ENCODE measurements at places on chromosomes 5 and 9.

GRCh38 chr5:32753765-32754164 is 42.6 kb downstream of the NPR3 start:
- DNase-seq, result no peak

- DNase-seq, result no peak
Observed at GRCh38 chr5:166767858-166768257, 1523.6 kb upstream of the WWC1 start.

DNA sequence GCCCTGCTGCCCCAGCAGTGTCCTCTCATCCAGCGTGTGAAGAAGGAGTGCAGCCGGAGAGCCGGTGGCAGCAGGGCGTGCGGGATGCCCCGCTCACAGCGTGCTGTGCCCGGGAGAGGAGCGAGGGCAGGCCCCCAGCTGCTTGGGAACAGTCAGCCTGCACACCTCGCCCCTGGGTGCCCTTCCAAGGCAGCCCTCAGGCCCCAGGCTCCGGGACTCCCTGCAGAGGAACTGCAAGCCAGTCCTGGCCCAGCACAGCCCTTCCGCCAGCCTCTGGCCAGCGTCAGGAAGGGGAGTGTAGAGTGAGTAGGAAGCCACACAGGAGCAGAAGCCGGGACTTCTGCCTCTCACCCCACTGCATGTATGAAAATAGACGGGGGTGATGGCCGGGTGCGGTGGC is 43.5 kb downstream of the ADAMTS2 start:
- DNase-seq, result no peak

- no peak for DNase-seq
Observed at GRCh38 chr5:8340261-8340660, 471.3 kb downstream of the MTRR start.

- peak; percentile 43 for DNase-seq
Observed at GRCh38 chr5:138212828-138213160, 329 bp downstream of the CDC23 start.

DNA sequence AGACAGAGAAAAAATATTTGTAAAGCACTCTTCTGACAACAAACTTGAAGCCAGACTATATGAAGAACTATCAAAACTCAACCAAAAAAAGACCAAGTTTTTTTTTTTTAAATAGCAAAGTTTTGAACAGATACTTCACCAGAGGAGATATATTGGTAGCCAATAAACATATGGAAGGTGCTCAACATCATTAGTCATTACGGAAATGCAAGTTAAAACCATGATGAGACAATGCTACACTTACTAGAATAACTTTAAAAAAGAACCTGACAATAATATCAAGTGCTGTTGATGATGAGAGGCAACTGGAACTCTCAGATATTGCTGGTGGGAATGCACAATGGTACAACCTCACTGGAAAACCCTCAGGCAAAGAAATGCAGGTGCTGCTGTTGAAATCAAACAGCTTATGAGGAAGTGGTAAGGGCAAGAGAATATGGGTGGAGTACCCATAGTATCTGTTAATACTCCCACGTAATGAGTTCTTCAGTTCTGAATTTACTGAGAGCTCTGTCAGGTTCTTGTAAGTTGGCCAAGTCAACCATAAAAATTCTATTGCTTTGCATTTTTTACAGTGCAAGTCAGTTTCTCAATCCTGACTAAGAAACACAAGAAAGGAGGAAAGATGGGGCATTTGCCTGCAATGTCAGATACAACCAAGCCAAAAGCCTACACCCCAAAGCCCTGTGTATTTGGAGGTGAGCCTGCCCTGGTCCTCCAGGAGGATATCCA is 87.3 kb upstream of the GNAQ start:
- DNase-seq, result no peak

DNA sequence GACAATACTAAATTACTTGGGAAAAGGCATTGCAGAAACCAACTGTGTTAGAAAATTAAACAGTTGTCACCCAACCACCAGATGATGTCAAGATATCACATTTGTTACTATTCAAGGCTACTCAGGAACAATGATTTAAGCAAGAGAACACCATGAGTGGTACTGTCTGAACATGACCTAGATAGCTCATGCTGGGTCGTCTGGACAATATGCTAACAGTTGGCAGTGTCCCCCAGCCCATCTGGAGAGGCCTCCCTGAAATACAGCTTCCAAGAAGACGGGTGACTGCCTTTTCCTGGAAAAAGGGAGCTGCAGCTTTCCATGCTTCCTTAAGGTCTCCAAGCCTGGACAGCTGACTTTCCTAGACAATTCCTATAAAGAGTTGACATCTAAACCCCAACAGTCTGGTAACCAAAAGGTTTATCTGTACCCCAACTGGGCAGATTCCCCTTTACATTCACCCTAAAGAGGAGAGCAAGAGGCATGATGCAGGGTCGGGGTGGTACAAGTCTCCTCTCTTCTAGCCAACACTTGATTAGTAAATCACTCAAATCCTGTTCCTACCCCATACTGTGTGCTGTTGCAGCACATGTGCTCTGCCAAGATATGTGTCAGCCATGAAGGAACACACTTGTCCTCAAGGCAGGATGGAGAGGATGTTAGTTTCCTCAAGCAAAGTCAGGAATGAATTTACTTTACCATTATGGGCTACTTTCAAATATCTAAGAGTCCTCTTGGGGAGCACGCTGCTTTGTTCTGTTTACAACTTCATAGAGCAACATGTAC is 433.0 kb downstream of the PDE4D start:
- no peak for DNase-seq

DNA sequence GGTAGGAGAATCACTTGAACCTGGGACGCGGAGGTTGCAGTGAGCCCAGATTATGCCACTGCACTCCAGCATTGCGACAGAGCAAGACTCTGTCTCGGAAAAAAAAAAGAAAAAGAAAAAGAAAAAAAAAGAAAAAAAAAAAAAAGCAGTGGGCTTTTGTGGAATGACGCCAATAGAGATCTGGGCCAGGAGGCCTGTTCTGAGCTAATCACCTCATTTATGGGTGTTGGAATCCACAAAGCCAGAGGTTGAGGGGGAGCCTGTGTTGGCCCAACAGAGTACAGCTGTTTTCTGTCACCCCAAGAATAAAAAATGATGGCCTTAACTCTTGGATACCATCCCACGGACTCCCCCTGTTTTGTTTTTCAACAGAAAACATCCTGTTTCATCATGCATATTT is 18.5 kb downstream of the OSTF1 start:
- DNase-seq, result no peak
